ENCODE measurements at places on chromosomes 3 and 15.

DNA sequence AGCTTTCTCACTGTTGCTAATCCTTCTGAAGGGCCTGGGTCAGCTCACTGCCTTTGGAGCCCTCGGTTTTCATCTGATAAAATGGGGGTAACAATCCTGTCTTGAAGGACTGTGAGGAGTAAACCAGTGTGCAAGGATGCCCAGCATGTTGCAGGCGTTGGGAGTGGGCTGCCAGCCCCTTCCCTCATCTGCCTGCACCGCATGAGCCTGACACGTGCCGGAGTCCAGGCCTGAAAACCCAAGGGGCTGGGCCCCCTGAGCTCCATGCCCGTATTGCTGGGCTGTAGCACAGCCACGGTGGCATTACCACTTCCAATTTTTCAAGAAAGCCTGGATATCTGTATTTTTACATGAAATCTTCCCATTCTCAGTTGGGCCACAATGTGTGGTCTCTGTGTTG lies 98.1 kb downstream of the DNAJB8 start:
- DNase-seq: no peak

DNA sequence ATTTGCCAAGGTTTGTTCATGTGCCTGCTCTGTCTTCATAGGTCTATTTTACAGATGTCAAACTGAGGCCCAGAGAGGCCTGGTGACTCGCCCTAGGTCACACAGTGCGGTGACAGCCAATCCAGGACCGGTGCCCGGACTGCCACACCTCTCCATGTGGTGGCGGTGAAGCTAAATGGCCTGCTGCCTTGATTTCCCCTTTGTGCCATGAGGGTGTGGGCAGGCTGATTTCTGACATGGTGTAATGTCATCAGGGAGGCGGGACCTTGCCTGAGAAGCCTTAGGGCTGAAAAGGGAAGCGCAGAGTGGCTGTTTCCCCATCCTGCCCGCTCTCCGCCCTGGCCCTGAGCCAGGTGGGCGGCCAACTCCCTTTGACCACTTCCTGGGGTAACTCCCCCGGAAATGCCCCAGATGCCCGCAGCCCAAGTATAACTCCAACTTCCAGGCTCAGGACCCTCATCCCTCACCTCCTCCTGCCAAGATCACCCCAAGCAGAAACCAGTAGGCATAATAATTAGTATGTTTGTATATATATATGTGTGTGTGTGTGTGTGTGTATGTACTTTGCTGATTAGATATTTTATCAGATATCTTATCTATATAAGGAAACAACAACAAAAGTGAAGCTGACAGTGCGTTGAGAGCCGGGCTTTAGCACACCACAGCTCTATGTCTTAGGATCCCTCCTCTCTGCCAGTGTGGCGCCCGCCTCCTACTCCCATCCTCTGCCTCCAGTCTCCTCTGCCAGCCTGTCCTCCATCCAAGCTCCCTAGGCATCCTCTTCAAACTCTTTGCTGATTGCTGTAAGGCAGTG lies 63.9 kb downstream of the IQSEC1 start:
- no peak for DNase-seq

- DNase-seq: no peak
Observed at GRCh38 chr3:174498638-174499037, 360.5 kb upstream of the NAALADL2 start.

- no peak for DNase-seq
Observed at GRCh38 chr3:28247286-28247685, 5.9 kb downstream of the CMC1 start.

DNA sequence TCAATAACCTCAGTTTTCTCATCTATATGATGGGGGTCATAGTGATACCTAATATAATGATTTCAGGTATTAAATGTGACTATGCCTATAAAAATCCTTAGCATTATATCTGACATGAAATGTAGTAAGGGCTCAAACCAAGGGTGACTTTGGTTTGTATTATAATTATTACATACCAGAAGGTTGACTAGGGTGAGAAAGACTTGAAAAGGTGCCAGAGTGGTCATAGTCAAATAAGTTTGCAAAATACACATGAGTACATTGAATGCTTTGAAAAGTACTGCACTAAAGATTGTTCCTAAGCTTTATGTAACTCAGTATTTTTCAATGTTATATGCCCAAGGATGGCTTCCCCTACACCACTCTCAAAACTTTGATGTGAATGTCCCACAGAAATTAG lies 297.2 kb downstream of the ARPP21 start:
- no peak for DNase-seq

DNA sequence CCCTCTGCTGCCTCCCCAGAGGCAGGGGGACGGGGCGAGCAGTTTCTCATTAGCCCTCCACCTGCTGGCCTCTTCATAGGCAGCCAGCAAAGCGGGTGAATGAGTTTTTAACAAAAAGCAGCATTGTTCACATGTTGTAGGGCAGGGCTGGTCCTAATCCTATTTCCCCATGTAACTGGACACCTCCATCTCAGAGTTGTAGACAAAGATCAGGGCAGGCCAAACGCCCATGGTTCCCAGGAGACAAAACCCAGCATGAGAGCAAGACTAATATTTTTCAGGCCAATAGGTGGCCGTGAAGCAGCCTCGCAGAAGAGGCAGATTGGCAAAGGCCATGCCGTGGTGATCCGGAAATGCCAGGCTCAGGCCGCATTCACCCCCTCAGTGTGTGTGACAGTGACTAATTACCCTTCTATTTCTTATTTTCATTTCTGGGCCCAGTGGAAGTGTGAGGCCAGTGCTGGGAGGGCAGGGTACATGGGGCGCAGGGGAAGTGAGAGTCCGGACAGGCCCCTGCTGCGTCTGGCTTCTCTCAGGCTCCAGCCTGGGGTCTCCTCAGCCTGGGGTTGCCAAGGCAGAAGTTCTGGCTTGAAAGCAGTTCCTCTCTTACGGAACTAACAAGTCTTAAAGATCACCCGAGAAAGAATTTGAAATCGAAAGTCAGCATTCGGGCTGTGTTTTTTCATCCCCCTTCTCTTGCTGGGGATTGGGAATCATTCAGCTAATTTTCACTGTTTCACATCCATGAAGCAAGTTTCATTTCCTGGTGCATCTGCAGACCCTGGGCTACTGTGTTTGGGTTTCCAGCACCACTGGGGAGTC lies 64.8 kb downstream of the BOC start:
- DNase-seq: peak; percentile 70

GRCh38 chr3:128083980-128084674 lies 31.9 kb downstream of the SEC61A1 start:
- no peak for DNase-seq

DNA sequence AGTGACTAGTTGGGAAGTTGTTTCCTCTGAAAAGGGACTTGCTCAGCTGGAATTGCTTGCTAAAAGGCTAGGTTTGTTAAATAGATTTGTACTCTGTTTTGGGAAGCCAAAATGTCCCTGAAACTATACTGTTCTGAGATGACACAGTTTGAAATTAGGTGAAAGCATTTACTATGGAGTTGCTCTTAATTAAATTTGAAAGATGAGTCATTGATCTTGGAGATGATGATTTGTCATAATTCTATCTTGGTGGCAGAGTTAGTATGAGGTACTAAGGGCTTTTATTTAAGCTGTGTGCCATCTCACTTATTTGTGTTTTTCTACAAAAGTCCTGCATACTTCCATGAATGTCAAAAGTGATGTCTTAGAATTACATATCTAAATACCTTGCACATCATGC lies 320.9 kb downstream of the PTPRG start:
- no peak for DNase-seq

- DNase-seq: peak; percentile 89
Observed at GRCh38 chr15:75335705-75336355, at the start of gene COMMD4. Gene COMMD4, plus strand, starts transcription at chr15:75336063. Its CDS starts 27 bp downstream, at chr15:75336090.

DNA sequence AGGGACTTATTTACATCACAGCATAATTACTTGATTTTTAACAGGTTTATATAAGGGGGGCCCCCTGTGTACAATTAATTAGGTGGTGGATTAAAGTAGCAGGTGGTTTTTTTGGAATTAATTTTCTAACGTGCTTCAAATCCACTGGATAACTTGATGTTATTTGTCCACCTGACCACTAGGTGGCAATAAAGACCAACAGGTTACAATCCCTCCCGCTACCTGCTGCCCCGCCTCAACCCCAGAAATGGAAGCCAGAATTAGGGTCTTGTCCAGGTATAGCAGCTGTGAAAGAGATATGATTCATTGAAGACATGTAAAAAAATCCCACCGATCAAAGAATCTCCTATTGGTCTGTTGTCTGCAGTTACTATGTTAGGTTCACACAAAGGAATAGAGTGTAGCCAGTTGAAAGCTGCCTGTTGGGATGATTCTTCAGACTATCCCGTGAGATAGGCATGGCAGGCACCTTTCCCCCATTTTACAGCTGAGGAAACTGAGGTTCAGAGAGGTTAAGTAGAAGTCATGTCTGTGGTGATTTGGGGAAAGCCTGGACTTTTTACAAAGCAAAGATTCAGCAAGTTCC lies 44.0 kb downstream of the MFSD1 start:
- DNase-seq: no peak

DNA sequence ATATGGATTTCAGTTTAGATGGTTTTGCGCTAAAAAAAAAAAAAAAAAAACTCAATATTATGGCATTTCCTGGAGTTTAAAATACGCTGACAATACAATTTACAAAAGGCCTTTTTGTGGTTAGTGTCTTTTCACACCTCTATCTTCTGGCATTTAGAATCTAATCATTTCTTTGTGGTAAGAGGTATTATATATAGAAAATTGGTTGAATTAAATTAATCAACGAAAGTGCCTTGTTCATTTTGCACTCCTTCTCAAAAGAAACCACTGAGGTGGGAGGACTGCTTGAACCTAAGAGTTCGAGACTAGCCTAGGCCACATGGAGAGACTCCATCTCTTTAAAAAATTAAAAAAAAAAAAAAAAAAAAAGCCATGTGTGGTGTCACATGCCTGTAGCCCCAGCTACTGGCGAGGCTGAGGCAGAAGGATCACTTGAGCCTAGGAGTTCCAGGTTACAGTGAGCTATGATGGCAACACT lies 90.0 kb upstream of the ICE2 start:
- no peak for DNase-seq

DNA sequence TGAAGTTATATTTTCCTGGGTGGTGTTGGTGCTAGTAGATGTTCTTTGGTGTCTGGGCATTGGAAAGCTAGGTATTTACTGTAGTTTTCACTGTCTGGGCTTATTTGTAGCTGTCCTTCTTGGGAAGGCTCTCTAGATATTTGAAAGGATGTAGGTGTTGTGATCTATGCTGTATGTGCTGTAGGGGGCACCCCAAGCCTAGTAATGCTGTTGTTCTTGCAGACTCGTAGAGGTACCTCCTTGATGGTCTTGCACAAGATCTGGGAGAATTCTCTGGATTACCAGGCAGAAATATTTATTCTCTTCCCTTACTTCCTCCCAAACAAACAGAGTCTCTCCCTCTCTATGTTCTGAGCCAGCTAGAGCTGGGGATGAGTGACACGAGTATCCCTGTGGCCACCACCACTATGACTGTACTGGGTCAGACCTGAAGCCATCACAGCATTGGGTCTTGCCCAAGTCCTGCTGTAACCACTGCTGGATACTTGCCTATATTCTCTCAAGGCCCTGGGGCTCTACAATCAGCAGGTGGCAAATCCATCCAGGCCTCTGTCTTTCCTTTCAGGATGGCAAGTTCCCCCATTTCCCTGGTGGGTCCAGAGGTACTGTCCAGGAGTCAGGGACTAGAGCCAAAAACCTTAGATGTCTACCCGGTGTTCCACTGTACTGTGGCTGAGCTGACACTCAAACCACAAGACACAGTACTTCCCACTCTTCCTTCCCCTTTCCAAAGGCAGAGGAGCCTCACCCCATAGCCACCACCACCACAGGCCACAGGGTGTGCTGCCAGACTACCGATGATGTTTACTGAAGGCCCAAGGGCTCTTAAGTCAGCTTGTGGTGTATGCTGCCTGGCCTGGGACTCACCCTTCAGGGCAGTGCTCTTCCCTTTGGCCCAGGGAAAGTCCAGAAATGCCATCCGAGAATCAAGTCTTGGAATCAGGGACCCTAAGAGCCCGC lies 195.2 kb upstream of the DPPA4 start:
- DNase-seq: peak; percentile 69

- DNase-seq: no peak
Observed at GRCh38 chr15:23823508-23823907, 136.4 kb upstream of the NDN start.

GRCh38 chr3:68893600-68894239 lies 38.6 kb downstream of the TAFA4 start:
- peak; percentile 16 for DNase-seq

- peak; percentile 36 for DNase-seq
Observed at GRCh38 chr3:44208568-44208967, 33.1 kb upstream of the TOPAZ1 start.

DNA sequence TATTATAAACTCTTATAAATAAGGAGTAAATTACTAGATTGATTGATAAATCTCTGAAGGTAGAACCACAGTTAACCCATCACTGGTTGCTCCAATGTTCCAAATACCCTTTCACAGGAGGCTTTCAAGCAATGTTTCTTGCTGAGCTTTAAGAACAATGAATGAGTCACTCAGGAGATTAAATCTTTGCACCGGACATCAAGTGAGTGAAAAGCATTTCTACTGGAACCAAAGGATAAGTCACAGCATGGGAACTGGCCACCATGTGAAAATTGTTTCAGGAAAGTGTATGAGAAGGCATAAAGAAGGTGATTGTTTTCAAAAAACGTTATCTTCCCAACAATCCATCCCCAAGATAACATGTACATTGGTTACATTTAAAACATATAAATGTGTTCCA lies 90.6 kb downstream of the CNTN3 start:
- DNase-seq: peak; percentile 76

GRCh38 chr15:38401701-38402100 lies 52.2 kb upstream of the FAM98B start:
- DNase-seq: no peak

GRCh38 chr3:160948273-160948672 lies 156.9 kb downstream of the B3GALNT1 start:
- no peak for DNase-seq

DNA sequence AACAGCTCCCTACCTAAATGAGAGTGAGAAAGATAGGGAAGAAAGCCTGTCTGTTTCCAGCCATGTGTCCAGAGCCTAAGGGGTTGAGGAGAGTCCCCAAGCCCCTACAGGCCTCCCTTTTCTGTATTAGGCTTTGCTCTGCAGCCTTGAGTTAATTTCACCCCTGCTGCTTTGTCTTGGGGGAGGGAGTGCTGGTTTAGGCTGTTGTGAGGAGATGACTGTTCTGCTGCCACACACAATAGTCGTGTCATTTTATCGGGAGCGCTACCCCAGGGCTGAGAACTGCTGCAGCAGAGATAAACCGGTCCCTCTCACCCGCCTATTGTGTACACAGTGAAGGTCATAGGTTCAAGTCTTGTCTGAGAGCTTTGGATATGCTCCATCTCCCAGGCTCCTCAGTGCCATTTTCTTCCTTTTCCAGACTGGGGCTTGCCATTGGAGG lies 1.4 kb downstream of the ZNF609 start:
- DNase-seq: no peak

GRCh38 chr3:23159929-23160328 lies 43.2 kb upstream of the UBE2E2 start:
- DNase-seq: peak; percentile 80

DNA sequence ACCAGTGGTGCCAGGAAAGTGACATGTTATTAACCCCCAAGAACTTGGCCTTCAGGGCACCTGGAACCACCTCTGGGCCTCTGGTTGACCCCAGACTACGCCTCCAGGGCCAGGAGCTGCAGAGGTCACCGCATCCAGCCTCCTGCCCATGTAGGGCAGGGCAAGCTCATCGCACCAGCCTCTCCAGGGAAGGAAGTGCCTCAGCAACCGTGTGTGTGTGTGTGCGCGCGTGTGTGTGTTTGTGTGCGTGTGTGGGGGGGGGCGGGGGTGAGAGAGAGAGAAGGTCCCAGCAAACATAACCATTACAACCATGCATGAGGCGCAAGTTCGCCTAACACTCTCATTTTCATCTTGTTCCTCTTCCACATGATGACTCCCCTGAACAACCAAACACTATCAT lies 31.8 kb downstream of the RAB6B start:
- no peak for DNase-seq

GRCh38 chr15:33580526-33580925 lies 269.8 kb downstream of the RYR3 start:
- DNase-seq: peak; percentile 59
